ENCODE measurements at places on chromosomes 2 and 18. TPM values are rescaled to one million over a fixed set of nuclear protein-coding genes. Genes with fewer than 3 reads are reported as not detected.

DNA sequence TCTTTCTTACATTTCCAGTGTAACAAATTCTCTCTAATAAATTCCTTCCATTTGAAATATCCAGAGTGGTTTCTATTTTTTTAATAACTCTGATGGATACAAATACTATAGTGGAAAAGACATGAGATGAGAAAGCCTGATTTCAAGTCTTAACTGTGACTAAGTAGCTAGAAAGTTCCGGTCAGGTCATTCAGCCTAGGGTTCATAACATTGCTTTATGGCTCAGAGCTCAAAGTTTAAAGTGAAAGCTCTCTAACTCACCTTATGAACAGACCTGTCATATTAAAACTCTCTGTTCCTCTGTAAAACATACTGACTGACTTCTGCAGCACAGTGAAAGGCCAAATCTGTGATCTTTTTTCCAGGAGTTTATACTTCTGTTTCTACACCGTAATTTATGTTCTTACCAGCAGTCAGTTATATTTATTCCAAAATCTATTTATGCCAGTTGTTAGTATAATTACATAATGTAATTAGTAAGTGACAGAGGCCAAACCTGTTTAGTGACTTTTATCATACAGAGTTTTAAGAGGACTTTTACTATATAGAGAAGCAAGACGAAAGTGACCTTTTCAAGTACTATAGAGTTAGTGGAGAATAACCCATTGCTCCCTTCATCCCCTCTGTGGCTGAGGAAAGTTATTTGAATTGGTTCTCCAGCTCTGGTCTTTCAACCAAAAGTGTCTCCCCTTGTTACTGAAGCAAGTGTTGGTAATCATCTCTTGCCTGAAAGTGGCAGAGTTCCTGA, 118.8 kb upstream of the PDE1A start:
- DNase-seq, result peak; percentile 57

- DNase-seq, result no peak
These were observed 426.7 kb upstream of the PKDCC start for GRCh38 chr2:41621095-41621494.

DNA sequence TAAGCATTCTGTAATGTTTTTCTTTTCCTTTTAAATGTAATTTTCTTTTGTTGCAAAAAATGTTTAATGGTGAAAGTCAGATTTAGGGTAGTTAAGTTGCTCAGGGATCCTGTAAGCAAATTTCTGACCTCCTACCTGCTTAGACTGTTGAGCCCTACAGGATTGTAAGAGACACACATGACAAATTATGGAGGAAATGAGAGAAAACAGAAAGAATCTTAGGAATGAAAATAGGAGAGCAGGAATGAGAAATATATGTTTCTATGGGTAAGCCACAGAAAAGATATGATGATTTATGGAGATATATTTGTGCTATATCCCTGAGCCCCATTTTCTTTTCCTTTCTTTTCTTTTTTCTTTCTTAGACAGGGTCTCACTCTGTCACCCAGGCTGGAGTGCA, 28.3 kb downstream of the CYBRD1 start:
- no peak for DNase-seq

DNA sequence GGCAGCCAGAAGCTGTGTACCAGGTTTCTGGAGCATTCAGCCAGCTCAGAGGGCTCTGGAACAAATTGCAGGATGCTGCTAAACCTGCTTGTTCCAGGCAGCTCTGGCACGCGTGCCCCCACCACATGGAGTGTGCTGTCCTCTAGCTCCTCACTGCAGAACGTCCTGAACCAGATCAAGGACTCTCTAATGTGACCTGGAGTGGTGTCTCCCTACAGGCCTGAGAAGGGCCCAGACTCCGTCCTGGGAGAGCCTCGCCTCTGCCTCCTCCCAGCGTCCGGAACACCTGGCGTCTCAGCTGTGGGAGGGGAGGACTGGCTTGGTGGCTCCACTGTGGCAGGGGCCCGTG, 115.6 kb upstream of the GPC1 start:
- DNase-seq, result peak; percentile 29

- DNase-seq, result peak; percentile 90
These were observed 288.5 kb downstream of the PDE11A start for GRCh38 chr2:177783835-177784744.

- DNase-seq, result no peak
These were observed 24.3 kb upstream of the STPG4 start for GRCh38 chr2:47179388-47179787.

DNA sequence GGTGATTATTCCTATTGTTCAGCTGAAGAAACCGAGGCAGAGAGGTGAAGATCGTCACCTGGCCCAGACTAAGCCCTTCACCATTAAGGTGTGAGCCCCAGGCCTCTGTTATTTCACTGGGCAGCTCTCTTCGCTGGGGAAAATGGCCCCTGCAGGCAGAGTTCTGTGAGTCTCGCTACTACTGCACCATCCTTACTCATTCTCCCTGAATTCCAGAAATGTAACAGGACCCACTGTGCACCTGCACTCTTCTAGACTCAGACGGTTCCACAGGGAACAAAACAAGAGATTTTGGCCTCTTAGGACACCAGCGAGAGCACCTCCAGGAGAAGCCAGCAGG, 147.7 kb upstream of the GLI2 start:
- DNase-seq, result no peak

GRCh38 chr2:239509373-239510143, 108.7 kb upstream of the HDAC4 start:
- DNase-seq, result no peak

DNA sequence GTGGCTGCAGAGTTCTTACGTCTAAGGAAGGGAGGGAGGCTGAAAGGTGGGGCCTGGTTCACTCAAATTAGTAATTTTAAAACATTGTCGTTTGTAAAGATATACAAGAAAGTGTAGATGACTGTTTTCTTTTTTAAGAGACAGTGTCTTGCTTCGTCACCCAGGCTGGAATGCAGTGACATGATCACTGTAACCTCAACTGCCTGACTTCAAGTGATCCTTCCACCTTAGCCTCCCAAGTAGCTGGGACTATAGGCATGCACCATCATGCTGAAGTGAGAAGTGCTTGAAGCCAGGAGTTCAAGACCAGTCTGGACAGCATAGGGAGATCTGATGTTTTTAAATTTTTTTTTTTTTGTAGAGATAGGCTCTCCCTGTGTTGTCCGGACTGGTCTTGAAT, 52.9 kb downstream of the HNRNPLL start:
- DNase-seq, result no peak

DNA sequence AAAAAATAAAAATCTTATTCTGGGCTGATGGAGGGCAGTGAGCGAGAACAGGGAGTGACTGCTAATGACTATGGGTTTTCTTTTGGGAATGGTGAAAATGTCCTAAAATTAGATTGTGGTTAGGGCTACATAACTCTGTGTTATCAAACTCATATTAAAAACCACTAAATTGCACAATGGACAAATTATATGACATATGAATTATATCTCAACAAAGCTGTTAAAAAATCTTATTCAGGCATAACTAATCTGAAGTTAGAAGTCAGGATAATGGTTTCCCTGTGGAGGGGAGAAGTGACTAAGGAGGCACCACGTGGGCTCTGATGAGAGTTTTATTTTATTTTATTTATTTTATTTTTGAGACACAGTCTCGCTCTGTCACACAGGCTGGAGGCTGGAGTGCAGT, 32.1 kb upstream of the DPP4 start:
- no peak for DNase-seq

- DNase-seq, result no peak
These were observed 231.2 kb downstream of the NEDD4L start for GRCh38 chr18:58275176-58275575.

- DNase-seq, result no peak
These were observed 19.3 kb downstream of the ALPK2 start for GRCh38 chr18:58609536-58609993.

DNA sequence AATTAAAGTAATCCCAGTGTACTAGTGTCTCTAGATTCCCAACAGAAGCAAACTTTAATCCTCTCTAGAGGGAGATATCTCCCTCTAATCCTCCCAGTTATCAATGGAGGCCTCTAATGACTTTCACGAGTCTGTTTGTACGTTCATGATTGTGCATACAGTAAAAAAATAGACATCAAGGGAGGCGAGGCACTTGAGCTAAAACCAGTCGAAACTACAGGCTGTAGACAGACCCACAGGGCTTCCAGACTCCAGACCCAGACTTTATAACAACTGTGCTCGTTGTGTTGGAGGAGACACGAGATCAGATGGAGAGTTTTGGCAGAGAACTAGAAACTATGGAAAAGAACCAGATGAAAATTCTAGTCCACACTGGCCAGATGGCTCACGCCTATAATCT, 7.0 kb downstream of the DGKD start:
- DNase-seq, result no peak

GRCh38 chr2:221343524-221343923, 228.6 kb downstream of the EPHA4 start:
- no peak for DNase-seq

GRCh38 chr2:55511508-55512124, 7.9 kb upstream of the CFAP36 start:
- DNase-seq, result peak; percentile 57

DNA sequence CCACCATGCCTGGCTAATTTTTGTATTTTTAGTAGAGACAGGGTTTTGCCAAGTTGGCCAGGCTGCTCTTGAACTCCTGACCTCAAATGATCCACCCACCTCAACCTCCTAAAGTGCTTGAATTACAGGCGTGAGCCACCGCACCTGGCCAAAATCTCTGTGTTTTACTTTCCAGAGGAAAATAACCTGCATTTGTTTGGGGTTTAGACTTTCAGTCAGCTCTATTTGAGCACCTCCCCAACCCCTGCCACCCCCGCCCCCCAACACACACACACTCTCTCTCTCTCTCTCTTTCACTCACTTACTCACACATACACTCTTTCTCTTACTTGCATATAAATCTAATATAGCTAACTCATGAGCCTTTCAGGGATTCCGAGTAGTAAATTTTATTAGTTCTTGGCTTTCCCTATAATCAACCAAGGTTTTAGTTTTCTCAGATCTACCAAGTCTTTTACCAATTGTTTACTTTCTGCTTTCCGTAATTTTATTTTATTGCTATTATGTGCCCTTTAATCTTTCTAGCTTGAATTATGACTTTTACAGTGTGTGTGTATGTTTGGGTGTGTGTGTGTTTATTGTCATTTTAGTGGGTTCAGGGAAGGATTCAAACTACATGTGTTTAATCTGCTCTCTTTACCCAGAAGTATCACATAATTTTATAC, 24.5 kb downstream of the MFSD6 start:
- DNase-seq, result no peak

- peak; percentile 65 for DNase-seq
These were observed 125.7 kb upstream of the EPAS1 start for GRCh38 chr2:46171411-46171953.

DNA sequence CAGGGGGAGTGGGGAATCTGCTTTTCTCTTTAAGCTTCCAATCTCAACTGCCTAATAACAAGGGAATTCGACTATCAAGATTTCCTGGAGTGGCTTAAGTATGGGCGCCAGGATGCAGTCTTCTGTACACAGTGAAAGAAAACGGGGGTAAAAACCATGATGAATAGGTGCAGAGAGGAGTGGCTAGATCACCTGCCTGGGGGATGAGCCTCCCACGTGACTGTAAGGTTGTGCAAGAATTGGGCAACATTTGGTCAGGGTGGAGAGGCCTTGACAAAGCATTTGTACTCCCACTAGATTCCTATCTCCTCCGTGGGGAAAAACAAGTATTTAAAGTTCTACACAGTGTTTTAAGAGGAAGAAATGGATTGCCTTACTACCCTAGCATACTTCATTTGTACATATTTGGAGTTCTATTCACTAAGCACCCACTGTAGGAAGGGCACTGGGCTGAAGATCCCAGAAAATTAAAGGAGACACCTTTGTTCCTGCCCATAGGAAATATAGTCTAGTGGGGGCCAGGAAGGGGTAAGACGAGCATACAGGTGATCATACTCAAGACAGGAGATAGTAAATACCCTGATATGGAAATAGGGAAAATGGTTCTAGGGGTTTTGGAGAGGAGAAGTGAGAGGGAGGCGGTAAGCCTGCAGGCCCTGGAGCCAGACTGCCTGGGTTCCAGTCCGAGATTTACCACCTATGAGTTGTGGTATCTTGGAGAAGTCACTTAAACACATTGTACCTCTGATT, 29.2 kb downstream of the EPAS1 start:
- DNase-seq, result peak; percentile 86

DNA sequence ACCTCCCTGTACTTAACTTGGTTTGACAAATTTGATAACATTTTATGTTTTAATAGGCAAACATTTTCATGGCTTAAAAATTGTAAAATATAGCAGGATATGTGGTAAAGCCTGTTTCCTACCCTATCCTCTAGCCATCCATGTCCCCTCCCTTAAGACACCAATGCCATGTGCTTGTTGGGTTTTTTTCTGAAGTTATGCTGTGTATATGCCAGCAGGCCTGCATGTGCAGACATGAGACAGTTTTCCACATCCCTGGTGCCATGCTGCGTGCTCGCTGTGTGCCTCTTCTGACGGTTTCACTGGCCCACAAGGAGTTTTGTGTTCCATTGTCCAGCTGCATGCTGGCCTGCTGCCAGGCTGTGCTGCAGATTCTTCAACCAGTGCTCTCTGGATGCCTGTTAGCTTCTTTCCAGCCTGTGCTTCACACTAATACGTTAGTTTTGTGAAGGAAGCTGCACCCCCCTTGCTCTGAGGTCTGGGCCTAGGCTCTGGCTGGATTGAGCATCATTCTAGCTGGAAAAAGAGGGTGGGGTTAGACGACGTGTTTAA, 16.9 kb downstream of the INPP4A start:
- DNase-seq, result no peak

DNA sequence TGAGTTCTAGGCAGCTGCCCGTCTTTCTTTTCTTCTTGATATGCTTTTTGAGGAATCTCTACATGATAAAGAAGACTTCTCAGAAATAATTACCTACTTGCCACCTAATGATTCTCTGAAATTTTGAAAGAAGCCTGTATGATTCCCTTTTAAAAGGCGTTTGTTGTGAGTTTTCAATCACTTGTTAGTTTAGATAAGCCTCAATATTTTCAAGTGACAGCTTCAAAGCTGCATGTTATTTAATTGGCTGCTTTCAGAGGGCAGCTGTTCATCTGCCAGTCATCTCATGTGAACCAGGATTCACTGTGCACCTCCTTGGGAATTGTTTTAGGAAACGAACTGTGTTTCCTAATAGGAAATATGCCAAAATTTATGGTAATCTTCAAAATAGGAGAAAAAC, 938.1 kb downstream of the CPS1 start:
- DNase-seq, result no peak

GRCh38 chr2:164979113-164979512, 23.8 kb upstream of the SLC38A11 start:
- DNase-seq, result no peak

- no peak for DNase-seq
These were observed 8.0 kb upstream of the TMEM177 start for GRCh38 chr2:119671016-119671415.

- DNase-seq, result peak; percentile 16
These were observed 273.1 kb downstream of the TSN start for GRCh38 chr2:122028371-122029100.

The MBD2 gene
- total RNA-seq, result 33.5 TPM

The BABAM2 gene
- 27.1 TPM for total RNA-seq

The ARHGAP15 gene
- total RNA-seq, result not detected

The CPO gene
- not detected for total RNA-seq

The PDE1A gene
- 203 TPM for total RNA-seq

The CFLAR gene
- 253 TPM for total RNA-seq

The SH3RF3 gene
- under 0.01 TPM for total RNA-seq

The HNMT gene
- 47.9 TPM for total RNA-seq

The KIAA2012 gene
- not detected for total RNA-seq

The CNDP1 gene
- total RNA-seq, result 0.05 TPM

The SLC9A4 gene
- 7.6 TPM for total RNA-seq
